ENCODE measurements at places on chromosomes 16 and 17.

- no peak for DNase-seq
These were observed 267.2 kb downstream of the PARN start for GRCh38 chr16:14362774-14363371.

DNA sequence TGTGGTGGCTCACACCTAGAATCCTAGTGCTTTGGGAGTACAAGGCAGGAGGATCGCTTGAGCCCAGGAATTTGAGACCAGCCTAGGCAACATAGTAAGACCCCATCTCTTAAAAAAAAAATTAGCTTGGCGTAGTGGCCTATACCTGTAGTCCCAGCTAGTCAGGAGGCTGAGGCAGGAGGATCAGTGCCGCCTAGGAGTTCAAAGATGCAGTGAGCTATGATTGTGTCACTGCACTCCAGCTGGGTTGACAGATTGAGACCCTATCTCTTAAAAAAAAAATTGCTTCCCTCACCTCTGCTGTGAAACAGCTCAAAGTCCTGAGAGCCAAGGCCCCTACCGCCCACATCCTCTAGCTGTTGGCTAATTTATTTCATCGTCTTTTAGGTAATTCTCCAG is 10.2 kb downstream of the NDE1 start:
- DNase-seq: no peak

DNA sequence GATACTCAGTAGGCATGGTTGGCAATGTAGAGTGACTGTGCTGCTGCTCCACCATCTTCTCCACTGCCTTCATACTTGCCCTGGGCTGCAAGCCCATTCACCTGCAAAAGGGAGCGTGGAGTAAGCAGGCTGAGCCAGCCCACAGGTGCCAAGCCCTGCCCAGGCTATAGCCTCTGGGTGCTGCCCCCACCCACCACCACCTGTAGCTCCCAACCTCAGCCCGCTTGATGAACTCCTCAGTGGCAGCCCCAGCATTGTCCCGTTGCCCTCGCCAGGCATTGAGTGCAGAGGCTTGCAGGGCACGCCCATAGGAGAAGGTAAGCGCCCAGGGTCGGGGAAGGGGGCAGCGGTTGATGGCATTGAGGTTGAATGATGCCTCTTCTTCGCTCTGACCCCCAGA is 2.2 kb upstream of the PIGS start:
- no peak for DNase-seq

DNA sequence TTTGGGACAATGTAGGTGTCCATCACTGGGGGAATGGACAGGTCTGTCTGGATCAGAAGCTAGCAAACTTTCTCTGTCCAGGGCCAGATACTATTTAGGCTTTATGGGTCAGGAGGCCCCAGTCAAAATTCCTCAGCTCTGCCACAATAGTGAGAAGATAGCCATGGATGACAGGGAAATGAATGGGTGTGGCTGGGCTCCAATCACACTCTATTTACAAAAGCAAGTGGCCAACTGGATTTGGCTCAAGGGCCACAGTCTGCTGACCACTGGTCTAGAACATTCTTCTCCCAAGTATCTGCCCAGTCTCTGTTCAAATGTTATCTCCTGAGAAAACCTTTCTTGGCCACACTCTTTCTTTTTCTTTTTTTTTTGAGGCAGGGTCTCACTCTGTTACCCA is 339.9 kb downstream of the SOX9 start:
- no peak for DNase-seq

- DNase-seq: no peak
These were observed 10.1 kb upstream of the TANC2 start for GRCh38 chr17:62955841-62956352.

Measured in AG04449 (cell line).